ENCODE measurements at places on chromosomes 7 and 10.

GRCh38 chr7:141702047-141702567 is at the start of gene DENND11:
DENND11 (minus strand) TSS chr7:141702166; CDS start chr7:141702153, 13 bp downstream.
- H3K36me3 ChIP-seq = peaks cover 4% of the 10 kb centered on the region
- peak within 1 kb of the TSS; percentile 67 for H3K27ac ChIP-seq
- peaks cover 8% of the 10 kb centered on the region for H3K27me3 ChIP-seq
- H3K4me3 ChIP-seq = peak within 1 kb of the TSS; percentile 89
- H3K4me1 ChIP-seq = peaks cover 68% of the 10 kb centered on the region

- H3K27ac ChIP-seq = no peak overlapping the region
- H3K4me3 ChIP-seq = no peak overlapping the region
- no peak for DNase-seq
- H3K36me3 ChIP-seq = no peaks in the 10 kb centered on the region
- no peaks in the 10 kb centered on the region for H3K4me1 ChIP-seq
- peaks cover 3% of the 10 kb centered on the region for H3K27me3 ChIP-seq
These were observed 186.2 kb downstream of the CXCL12 start for GRCh38 chr10:44198780-44199097.

DNA sequence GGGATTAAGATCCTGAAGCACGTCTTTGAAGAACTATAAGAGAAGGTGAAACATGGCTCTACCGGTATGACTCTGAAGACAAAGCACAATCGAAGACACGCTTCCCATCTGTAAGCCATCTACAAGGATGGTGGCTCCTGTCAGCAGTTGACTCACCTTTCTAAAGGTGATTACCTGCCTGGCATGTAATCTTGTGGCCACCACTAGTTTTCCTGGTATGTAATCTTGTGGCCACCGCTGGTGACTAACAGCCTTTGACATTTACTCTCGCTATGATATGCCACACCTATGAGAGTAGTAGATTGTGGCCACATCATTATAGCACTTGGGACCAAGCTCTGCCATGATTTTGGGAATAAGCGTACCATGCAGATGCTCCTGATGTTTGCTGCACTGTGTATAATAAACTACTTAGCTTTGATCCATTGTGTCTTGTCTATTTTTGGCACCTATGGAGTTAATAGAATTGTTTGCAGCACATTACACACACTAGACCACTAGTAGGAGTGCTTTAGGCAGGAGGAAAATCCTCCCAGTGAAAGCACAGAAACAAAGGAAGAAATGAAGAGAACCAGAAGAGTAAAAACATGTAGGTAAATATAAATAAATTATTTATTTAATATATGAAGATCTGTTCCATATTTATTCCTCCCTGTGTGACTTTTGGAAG is 59.8 kb downstream of the VAX1 start:
- peaks cover 5% of the 10 kb centered on the region for H3K4me1 ChIP-seq
- no peak for DNase-seq
- H3K36me3 ChIP-seq = no peaks in the 10 kb centered on the region
- H3K27ac ChIP-seq = no peak overlapping the region
- H3K27me3 ChIP-seq = no peaks in the 10 kb centered on the region

GRCh38 chr10:21265622-21266021 is 259.9 kb downstream of the SKIDA1 start:
- H3K4me3 ChIP-seq = no peak overlapping the region
- no peaks in the 10 kb centered on the region for H3K36me3 ChIP-seq
- H3K27ac ChIP-seq = no peak overlapping the region
- no peak for DNase-seq
- no peaks in the 10 kb centered on the region for H3K4me1 ChIP-seq

GRCh38 chr7:143929224-143929920 is 5.7 kb upstream of the OR2F2 start:
- no peak overlapping the region for H3K27ac ChIP-seq
- no peaks in the 10 kb centered on the region for H3K4me1 ChIP-seq
- no peaks in the 10 kb centered on the region for H3K27me3 ChIP-seq
- H3K36me3 ChIP-seq = no peaks in the 10 kb centered on the region
- H3K4me3 ChIP-seq = no peak overlapping the region

- no peak overlapping the region for H3K4me3 ChIP-seq
- no peak overlapping the region for H3K27ac ChIP-seq
- H3K27me3 ChIP-seq = peaks cover 19% of the 10 kb centered on the region
- H3K36me3 ChIP-seq = peaks cover 8% of the 10 kb centered on the region
- DNase-seq = no peak
These were observed 9.3 kb downstream of the KCNIP2 start for GRCh38 chr10:101834341-101834740.

DNA sequence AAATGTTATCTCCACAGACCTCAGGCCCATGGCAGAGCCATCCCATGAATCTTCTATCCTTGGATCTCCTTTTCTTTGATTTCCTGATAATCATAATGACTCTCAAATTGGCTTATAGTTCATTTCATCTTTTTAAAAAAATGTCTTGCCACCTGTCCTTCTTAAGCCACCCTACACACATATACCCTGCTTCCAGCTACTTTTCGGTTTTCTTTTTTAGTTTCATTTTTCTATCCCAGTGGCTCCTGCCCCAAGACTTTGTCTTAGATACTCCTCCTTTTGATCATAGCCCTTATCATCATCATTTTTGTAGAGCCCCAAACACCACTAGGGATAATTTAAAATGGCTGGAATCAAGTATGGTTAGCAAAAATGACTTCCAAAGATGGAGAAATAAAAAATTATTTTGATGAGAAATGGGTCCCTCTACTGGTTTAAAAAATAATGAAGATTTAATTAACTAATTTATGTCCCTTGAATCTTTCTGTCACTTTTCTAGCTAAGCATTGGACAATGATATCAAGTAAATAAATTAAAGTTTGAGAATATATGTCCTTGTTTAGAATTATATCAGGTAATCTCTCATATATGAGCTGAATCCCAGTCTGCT is 277.3 kb upstream of the SEMA3D start:
- no peak overlapping the region for H3K27ac ChIP-seq
- DNase-seq = no peak
- no peak overlapping the region for H3K4me3 ChIP-seq
- H3K36me3 ChIP-seq = no peaks in the 10 kb centered on the region

GRCh38 chr10:71334221-71334791 is 15.2 kb downstream of the SLC29A3 start:
- H3K4me1 ChIP-seq = peaks cover 18% of the 10 kb centered on the region
- H3K36me3 ChIP-seq = peaks cover 4% of the 10 kb centered on the region
- DNase-seq = no peak
- peaks cover 1% of the 10 kb centered on the region for H3K27me3 ChIP-seq

Data from endothelial cell (in vitro differentiated cells).